ENCODE measurements at places on chromosomes 2 and 18. TPM values are rescaled to one million over a fixed set of nuclear protein-coding genes. Genes with fewer than 3 reads are reported as not detected.

DNA sequence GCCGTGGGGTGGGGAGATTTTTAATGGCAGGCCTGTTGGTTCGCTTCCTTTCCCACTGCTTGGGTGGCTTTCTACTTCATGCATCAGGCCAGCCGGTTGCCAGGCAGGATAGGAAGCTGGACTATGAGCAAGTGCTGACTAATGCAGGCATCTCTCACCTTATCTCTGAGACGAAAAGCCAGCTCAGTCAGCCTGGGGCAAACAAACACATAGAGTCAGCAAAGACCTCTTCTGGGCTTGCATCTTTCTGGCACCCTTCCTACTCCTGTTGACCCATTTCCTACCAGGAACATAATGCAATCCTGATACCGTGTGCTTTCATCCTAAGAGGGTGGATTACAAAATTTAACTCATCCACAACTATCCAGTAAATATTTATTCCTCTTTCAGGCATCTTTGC is 416.6 kb upstream of the MEX3C start:
- no peak for DNase-seq

GRCh38 chr2:110848519-110849030 is 116.2 kb downstream of the ACOXL start:
- DNase-seq: no peak

GRCh38 chr2:148989882-148990493 is 48.5 kb upstream of the LYPD6B start:
- no peak for DNase-seq

DNA sequence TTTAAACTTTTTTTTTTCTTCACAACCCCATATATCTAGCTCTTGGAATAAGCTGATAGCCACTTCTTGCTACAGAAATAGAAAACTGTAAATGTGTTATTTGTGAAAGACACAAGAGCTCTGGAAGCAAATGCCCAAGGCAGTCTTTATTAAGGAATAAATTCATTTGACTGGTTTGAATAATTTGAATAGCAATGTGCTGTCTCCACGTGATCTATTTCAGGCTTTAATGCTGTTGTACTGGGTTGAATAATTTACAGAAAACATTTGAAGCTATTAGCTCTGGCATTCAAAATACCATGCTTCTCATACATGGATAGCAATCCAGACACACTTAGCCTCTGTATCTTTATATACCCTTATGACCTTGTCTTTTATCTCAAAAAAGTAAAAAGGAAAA is 366.7 kb upstream of the KCNJ3 start:
- DNase-seq: no peak

- no peak for DNase-seq
Measured at GRCh38 chr2:238895891-238896600, 48.2 kb downstream of the TWIST2 start.

DNA sequence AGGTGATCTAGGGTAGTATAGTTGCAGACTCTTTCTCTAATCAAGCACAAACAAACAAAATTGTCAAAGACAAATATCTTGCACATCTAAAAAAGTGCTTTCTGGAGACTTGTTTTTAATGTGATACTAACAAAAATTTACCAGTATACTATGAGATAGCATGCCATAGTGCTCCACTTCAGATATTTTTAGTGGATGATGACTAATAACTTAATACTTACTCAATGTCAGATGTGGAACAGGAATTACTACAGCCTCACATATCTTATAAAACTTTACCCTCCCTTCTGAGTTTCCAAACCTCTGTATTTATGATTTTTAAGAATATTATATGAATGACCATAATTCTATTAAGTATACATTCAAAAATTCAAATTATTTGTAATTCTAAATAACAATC is 1162.0 kb upstream of the SLC39A10 start:
- no peak for DNase-seq

DNA sequence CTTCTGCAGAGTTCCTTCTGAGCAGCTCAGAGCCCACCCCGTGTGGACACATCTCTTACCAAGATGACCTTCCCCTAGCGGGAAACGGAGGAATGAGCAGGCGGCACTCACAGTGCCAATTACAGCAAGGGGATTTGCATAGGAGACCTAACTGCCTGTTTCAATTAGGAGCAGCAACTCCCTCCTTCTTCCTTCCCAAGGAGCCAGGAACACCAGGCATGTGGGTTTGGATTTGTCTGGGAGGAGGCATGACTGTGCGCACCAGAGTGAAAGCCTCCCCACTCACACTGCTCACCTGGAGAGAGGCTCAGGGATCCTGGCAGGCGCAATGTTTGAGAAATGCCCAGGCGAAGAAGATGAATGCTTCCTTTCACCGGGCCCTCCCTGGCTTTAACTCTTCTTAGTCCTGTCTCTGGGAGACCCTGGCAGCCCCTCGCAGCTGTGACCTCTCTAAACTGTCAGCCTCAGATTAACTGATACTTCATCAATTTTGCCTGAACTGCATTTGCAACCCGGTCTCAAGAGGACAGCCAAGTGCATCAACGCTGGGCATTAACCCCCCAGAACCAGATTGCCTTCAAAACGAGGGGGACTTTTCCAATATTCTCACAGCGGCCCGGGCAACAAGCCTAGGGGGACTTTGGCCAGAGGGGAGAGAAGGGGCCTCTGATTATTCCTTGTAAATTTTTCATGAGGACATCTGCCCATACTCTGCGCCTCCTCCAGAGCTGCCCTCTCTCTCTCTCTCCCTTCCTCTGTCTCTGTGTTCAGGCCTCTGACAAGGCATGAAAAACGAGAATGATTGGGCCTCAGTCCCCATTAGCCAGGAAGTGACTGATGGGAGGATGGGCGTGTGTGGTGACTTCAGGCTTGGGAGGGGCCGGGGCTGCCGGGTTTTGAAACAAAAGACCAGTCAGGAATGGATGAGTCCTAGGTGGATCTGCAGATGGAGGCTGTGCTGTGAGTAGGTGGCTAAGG is 93.8 kb downstream of the CMPK2 start:
- DNase-seq: no peak

Gene DSG2
- 39.4 TPM for total RNA-seq

Measured in left lung (tissue), 14 donors.